ENCODE measurements at places on chromosomes 4 and X.

DNA sequence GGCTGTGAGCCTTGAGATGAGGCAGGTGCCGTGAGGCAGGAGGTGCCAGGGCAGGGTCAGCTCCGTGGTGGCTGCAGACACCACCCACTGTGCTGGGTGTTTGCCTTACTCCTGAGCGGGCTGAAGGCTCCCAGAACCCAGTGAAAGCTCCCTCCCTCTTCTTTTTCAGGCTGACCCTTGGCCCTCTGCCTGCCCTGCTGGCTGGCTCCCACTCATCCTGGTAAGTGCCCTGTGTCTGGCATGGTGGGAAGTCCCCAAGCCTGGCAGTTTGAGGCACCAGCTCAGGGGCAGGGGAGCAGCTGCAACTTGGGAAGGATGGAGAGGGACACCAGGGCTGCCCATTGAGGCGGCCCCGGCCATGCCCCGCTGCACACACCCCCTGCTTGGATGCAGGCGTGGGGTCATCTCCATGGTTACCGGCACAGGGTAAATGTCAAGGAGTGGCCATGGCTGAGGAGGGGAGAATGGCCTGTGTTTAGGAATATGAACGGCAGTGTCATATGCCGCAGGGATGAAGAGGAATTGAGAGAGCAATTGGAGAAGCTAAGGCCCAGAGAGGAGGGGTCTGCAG, 16.8 kb downstream of the SH3BP2 start:
- DNase-seq: no peak

- no peak for DNase-seq
Observed at GRCh38 chr4:108850219-108850649, 87.4 kb upstream of the ETNPPL start.

DNA sequence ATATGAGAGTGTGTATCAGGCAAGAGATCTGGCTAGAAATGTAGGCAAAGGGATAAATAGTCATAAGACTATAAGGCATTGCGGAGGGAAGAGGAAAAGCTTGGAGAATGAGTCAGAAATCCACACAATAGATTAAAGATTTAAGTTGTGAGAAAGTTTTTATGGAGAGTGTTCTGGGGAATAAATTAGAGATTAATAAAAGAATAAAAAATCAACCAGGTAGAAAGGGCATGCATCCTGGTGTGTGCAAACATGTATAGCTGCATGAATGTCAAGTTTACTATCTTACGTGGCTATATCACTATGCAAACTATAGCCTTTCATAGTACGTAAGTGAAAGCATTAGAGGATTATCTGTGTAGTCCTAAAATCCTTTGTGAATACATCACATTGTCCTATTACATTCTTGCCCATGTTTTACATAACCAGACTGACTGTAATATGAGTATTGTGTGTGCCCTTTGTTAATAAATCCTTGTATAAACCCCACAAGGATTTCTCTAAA, 36.9 kb downstream of the SNCA start:
- no peak for DNase-seq

DNA sequence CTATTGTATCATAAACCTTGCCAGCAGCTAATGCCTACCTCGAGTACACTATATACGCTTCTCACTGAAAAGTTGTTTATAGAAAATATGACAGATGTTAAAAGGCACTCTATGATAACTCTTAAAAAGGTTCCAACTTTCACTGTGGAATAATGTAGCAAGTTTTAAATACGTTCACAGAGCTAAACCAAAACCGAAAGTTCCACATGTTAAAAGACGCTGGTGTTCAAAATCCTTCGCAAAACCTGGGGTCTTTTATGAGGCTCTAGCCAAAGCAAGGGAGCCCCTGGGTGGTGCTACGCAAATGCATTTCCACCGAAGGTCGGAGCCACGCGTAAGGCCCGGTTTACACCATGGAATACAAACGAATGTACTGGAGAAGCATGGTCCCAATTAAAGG, 103.7 kb upstream of the TENM3 start:
- no peak for DNase-seq

DNA sequence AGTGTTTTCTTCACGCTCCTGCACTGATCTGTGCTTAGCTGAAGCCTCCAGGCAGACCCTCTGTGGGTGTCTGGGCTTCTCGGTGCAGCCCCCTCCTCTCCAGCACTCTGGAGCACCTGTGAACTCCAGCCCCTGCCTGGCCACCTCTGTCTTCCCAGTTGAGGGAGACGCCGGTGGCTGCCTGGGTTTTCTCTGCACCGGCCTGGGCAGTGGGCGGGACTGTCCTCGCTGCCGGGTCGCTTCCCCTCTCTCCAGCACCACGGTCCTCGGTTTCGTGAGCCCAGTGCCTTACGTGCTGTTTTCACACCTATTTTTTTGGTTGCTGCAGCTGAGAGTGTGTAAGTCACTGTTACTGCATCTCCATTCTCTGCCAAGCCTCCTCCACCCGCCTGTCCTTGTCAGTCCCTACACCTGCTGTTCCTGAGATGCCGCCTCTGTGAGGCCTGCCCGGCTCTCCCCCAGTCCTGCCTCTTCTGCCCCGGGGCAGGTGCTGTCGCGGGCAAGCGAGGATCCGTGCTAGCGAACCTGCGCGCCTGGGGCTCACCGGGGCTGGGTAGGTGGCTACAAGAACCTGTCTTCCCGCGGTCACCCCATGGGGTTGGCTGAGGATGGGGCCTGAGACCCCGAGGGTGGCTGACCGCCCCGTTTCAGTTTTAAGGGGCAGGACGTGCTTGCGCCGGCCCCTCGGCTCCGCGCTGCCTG, 2.4 kb upstream of the FGFRL1 start:
- no peak for DNase-seq

- no peak for DNase-seq
Observed at GRCh38 chr4:178198691-178199090, 756.5 kb upstream of the AGA start.

GRCh38 chr4:14856062-14856933, 146.0 kb upstream of the CPEB2 start:
- DNase-seq: peak; percentile 38

DNA sequence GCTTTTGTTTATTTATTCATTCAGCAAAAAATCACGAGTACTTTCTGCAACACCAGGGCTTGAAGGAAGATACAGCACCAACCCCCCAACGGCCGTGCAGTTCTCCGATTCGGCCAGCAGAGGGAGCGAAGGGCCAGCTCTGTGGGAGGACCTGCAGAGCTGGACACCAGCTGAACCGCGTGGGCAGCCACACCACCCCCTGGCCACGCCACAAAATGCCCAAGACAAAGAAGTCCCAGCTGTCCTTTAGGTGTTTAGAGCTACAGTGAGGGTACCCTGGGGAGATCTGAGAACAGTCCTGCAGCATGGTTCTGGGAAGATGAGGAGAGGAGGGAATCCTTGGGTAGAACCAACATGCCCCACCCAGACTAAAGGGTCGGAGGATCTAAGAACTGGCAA, 83.1 kb downstream of the RELL1 start:
- DNase-seq: peak; percentile 68

DNA sequence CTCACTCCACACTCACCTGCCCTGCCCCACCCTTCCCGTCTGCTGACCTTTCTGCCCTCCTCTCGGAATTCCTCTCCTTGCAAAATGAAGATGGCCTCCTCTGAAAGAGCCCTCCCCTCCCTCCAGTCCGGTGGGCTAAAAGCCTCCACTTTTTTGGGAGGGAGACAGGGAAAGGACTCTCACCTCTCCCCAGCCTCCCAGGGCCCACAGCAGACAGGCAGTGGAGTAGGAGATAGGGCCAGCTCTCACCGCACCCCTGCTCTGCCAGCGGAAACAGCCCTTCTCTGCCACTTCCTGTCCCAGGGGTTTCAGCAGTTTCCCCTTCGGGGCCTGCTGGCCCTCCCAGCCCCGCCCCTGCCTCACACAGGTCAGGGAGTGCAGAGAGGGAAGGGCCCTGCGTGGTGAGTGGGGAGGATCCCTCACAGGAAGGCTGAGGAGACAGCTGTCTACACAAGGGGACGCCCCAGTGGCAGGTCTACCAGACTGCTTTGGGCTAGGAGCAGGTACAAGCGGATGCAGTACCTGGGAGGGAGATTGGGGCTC, 18.2 kb downstream of the ELF4 start:
- DNase-seq: peak; percentile 79

GRCh38 chr4:39770471-39770870, 72.5 kb downstream of the UBE2K start:
- DNase-seq: no peak

GRCh38 chrX:48890934-48891401, 6.6 kb downstream of the TIMM17B start:
- no peak for DNase-seq

GRCh38 chr4:125781651-125782050, 466.9 kb downstream of the FAT4 start:
- DNase-seq: no peak

DNA sequence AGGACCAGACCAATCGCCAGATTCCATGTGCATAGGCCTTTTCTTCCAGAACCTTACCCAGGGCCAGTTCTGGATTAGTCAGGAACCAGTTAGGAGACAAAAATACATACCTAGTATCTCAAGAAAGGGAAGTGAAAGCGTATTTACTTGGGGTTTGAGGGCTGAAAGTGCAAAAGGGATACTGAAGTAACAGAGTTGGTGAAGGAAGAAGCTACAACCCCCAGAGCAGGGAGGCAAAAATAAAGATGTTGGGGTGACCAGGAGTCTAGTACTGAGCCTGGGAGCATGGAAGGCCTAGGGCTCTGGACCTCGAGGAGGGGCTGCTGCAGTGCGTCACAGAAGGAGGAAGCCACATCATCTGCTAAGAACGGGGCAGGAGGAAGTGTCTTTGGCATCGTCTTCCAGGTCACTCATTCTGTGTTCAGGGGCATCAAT, 38.3 kb downstream of the TKTL1 start:
- no peak for DNase-seq

DNA sequence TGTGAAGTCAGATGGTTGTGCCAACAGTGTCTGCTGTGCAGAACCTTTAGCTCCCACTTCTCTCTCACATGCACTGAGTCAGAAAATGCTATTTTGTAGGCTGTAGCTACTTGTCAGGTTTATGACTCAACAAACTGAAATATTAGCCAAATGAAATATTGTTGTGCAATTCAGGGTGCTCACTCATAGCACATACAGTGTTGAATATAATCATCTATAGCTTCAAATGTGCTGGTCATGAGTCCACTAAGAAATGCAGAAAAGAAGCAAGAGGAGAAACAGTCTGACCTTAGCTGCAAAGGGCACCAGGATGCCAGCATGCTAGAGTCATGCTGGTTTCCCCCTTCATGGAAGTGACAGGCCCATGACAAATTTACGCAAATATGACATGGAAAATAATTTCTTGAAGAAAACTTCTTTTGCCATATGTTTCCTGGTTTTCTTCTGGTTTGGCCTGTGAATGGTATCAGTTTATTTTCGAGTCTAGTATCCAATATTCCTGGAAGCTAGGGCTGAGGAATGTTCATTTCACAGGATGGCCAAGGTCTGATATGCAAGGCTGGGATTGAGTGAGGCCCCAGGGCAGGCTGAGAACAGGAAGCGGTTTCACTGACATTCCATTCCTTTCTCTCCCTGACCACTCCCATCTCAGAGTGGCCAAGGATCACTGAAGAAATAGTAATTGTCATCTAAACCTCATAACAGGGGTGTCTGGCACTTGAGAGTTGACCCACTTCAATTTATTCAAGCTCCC, 10.3 kb upstream of the CXCL2 start:
- no peak for DNase-seq

DNA sequence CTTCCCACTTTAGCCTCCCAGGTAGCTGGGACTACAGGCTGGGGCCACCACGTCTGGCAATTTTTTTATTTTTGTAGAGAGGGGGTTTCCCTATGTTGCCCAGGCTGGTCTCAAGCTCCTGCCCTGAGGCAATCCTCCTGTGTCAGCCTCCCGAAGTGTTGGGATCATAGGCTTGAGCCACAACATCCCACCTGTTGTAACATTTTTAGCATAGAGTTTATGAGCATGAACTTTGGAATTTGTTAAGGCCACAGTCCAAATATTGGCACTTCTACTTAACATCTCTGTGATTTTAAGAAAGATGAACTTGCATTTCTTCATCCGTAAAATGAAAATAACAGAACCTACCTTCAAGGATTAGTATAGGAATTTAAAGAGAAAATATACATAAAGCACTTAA, 445.6 kb downstream of the IQCM start:
- DNase-seq: no peak

DNA sequence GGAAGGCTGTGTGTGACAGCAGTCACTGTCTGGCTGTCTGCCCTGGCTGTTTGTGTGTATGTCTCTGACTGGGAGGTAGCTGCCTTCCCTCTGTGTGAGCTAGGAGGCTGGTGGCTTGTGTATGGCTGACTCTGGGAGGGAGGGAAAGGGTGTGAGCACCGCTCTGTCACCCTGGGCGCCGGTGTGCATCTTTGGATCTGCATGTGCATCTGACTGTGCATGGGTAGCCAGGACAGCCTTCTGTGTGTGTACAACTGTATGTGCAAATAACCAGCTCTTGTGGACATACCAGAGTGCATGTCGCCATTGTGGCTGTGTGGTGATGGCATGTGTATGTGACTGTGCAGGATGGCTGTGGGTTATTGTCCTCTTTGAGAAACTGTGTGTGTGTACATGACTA, 7.4 kb upstream of the ERAS start:
- no peak for DNase-seq

DNA sequence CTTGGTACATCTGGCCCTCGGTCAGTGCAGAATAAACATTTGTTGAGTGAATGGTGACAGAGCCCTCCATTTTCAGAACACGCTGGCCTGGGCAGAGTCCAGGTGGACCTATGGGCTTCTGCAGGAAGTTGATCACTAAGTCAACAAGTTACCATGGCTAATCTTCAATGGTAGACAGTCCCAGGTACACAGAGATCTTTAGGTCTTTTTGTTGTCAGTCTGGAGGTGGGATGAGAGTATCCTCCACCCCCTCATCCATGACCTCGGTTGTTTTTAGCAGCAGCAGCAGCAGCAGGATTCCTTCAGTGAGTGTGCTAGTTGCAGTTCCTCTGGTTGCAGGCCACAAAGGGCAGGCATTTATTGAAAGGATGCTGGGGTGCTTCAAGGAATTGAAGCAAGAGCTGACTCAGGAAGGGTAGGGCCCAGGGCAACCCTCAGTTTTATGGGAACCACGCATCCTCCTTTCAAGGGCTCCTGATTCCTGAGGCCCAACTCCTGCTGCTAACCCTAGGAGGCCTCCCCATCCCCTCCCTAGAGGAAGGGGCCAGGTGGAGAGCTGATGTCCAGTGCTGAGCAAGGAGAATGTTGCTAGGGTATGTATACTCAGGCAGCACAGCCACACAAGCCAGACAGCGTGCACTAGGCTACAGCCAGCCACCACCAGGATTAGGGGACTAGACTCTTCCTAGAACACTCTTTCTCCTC, 1.7 kb upstream of the USP27X start:
- DNase-seq: no peak

GRCh38 chrX:115393271-115393670, 103.8 kb downstream of the LUZP4 start:
- no peak for DNase-seq

- DNase-seq: no peak
Observed at GRCh38 chr4:141995056-141995455, 358.7 kb downstream of the IL15 start.

- DNase-seq: no peak
Observed at GRCh38 chr4:26829018-26829417, 31.6 kb upstream of the STIM2 start.

Measured in stimulated activated CD8-positive, alpha-beta memory T cell treated with anti-CD3 and anti-CD28 coated beads, Interleukin-2, amount 100 ng/mL, for 48 hours (primary cell).